ENCODE measurements at places on chromosomes 4 and X.

DNA sequence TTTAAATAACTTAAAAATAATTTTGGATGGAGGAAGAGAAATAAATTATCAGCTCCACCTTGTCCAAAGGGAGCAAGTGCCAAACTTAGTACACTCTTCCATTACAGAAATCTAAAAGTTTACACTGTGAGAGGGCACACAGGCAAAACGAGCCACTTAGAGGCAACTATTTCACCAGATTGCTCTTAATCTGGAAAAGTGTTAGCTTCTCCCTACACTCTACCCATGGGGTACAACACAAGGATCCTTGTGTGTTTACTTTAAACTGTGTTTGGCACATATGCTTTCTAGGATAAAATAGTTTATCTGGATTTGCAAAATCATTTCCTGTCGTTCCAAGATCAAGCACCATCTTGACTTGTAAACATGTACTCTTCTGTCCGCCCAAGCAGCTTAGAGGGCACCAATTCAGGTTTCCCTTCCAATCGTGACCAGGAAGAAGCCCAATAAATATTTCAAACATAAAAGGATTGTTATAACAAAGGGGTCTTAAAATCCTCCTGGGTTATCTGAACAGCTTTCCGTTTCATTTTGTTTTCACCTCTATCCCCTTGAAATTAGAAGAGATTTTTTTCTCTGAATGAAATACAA lies 29.0 kb upstream of the KDR start:
- DNase-seq = no peak

GRCh38 chr4:23023121-23023520 lies 330.4 kb downstream of the GBA3 start:
- DNase-seq = no peak

GRCh38 chr4:98969878-98970785 lies 25.4 kb upstream of the METAP1 start:
- DNase-seq = peak; percentile 66

GRCh38 chr4:142230991-142231390 lies 594.6 kb downstream of the IL15 start:
- DNase-seq = no peak

DNA sequence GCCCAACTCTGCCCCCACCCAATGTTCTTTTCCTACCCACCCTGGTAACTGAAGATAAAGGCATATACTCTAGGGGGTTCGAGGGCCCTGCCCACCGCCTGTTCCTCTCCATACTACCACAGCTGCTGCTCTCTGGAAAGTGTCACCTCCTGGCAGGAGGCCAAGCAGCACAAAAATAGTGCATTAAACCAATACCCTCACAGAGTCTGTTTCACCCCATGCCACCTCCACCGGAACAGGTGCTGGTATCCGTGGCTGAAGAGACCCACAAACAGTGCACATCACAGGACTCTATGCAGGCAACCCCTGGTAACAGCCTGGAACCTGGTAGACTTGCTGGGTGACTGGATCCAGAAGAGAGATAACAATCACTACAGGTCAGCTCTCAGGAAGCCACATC lies 85.1 kb upstream of the CTSO start:
- DNase-seq = no peak

- DNase-seq = no peak
These were observed 144.5 kb downstream of the SMIM20 start for GRCh38 chr4:26058537-26058936.

- peak; percentile 63 for DNase-seq
These were observed 39.6 kb upstream of the SLC7A3 start for GRCh38 chrX:70970482-70970995.

DNA sequence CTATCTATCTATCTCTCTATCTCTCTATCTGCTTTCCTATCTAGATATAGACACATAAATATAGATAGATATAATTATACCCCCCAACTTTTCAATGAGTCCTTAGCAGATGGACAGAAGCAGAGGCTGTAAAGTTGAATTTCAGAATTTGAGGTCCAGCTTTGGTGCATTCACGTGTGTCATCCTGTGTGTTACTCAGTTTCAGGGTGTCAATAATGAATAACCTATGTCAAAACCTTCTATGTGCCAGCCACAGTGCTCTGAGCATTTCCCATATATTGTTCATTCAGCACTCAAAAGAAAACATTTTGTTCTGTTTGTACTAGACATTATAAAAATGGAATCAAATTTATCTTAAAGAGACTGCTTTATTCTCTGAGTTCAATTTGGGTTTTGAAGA lies 310.0 kb downstream of the ARHGAP24 start:
- DNase-seq = no peak

DNA sequence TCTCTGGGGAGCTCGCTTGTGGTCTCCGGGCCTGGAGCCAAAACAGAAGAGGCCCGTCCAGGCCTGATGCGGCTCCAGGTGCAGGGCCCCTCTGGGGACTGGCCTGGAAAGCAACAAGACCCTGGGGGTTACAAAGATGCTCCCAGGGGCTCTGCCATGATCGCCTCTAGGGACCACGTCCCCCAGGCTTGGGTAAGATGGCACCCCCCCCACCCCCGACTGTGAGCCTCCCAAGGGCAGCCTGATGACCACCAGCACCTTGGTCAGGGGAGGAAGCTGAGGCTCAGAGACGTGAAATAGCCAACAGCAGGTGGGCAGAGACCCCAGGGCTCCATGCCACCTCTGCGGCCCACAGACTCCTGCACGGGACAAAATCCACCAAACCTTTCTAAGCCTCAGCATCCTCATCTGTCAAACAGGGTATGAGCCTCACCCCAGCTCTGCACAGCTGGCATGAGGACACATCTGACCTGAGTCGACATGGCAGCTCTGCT lies 25.4 kb downstream of the C4orf50 start:
- DNase-seq = peak; percentile 98

DNA sequence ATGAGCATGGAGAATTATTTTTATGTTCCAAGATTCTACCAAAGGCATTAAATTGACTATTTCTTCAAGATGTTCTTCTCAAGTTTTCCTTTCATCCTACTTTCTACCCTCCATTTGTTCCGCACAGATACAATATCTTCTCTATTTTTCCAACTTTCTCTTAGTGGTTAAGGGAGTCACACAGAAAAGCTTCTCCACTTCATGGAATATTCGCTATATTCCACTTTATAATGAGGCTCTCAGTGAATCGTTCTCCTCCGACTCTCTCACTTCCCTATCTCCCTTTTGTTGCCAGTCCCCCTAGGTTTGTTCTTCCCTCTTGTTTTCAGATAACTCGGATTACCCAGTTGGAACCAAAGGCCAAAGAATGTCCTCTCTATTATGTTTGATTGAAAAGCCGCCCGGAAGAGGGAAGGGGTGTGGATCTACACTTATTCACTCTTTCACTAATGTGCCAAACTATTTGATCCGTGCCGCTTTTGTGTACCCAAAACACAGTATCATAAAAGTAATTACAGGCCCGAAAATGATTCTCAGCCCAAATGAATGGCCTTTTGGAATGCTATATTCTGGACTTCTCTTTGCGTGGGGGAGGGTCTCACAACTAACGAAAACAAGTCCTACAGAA lies 1.2 kb downstream of the SH3D19 start:
- DNase-seq = no peak

- DNase-seq = peak; percentile 82
These were observed 738.3 kb upstream of the FRG1 start for GRCh38 chr4:189202182-189202868.

DNA sequence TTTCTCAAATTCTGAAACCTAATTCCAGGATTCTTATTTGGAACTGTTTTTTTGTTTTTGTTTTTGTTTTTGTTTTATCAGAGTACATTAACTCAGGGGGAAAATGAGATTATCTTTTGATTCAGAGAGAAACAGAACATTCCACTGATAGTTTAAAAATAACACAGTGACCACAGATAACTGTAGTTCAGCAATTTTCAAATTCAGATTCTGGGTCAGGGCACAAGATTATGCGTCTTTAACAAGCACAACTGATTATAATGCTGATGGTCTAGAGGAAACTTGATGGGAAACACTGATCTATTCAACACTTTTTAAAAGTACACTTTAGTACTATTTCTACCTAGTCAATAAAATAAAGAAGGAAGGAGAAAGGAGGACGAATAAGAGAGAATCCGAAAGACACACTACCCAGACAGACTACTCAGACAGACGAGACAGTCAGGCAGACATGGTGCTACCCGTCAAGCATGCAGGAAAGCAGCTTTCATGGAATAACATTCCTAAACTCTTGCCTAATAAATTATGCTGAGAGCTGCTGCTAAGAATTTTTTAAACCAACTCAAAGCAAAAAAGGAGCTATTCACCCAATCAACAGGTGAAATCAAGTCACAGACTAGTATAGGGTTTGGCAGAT lies 59.0 kb downstream of the APBB2 start:
- DNase-seq = no peak

GRCh38 chrX:70324326-70324725 lies 34.4 kb downstream of the KIF4A start:
- DNase-seq = no peak

GRCh38 chrX:65667157-65667502 lies 324 bp upstream of the MSN start:
- no peak for DNase-seq

- no peak for DNase-seq
These were observed 148.4 kb upstream of the SFRP2 start for GRCh38 chr4:153937289-153937688.

GRCh38 chr4:173231916-173232315 lies 63.3 kb downstream of the GALNT7 start:
- no peak for DNase-seq

GRCh38 chr4:139736274-139736660 lies 70.6 kb downstream of the MGST2 start:
- peak; percentile 81 for DNase-seq

GRCh38 chr4:69874507-69874906 lies 14.6 kb upstream of the SULT1E1 start:
- DNase-seq = no peak

DNA sequence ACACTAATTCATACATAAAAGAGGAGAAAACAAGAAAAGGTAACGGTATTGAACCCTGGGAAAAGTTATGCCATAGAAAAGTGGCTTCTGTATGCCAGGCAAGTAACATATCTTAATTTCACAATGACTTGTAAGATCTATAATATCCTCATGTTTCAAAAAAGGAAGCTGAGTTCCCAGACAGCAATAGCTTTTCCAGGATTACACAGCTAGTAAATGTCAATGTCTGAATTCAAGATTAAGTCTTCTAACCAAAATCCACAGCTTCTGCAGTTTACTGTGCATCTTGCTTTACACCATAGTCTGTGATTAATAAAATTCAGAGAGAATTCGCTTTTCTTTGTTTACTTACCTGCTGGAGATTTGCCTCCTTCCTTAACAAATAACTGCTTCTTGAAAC lies 55.8 kb upstream of the GAB1 start:
- peak; percentile 27 for DNase-seq

GRCh38 chr4:99816545-99817308 lies at the start of gene DAPP1:
Gene DAPP1, plus strand, starts transcription at chr4:99816827. Its CDS starts 87 bp downstream, at chr4:99816914.
- peak; percentile 98 for DNase-seq

DNA sequence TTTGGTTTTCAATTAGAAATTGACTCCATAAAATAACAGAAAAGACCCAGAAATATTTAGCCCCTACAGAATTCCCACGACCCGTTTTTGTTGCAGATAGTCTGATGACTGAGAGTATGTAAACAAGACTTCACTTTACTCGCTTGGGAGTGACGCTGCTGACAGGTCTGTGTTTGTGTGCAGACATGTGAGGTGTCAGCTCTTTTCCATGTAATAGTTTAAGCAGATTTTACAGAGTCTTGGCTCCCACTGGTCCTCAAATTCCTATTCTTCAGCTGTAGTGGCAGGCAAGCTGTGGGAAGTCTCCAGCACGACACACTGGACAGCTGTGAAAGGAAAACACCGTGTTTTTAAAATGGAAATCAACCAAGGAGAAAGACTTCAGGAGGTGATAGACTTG lies 455.7 kb downstream of the GABRG1 start:
- no peak for DNase-seq

- DNase-seq = no peak
These were observed 1.9 kb downstream of the MAP3K15 start for GRCh38 chrX:19513383-19513782.

- no peak for DNase-seq
These were observed 619.4 kb upstream of the SPANXN1 start for GRCh38 chrX:144627947-144628346.
